Stimulated activated CD4-positive, alpha-beta T cell treated with anti-CD3 and anti-CD28 coated beads, Interleukin-2, amount 100 ng/mL, for 4 hours (primary cell): ENCODE measurements at places on chromosomes 2 and 18.

DNA sequence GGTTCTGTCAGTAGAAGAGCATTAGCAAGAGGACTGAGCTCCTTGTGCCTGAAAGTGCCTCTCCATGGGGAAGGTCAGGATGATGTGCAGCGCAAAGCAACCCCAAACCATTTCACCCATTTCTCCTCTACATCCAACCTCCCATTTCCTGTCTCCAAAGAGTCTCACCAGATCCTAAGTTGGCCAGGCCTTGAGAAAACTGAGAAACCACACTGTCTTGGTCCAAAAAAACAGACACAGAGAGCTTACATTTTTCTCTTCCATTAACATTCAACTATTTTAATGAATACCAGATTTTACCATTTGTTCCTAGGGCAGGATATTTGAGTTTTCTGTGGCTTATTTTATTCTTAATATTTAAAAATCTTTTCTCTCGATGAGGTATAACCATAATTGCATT is 195.0 kb downstream of the EPHA4 start:
- DNase-seq = no peak

GRCh38 chr18:62844850-62845643 is 129.7 kb downstream of the PHLPP1 start:
- DNase-seq = no peak

DNA sequence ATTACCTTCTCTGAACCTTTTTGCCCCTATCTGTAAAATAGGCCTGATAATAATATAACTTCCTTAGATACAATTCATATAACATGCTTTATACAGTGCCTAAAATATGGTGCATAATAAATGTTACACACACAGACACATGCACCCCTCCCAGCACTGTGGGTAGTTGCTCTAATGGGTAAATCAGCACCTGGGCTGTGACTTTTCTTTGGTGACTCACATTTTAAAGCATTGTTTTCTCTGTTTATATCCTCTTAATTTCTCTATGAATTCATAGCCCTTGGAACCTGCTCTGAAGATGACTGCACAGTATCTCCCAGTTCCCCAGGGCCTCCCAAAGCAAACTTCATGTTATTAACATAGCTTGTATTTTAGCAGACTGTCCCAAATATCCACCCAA is 248.2 kb upstream of the TNP1 start:
- DNase-seq = no peak

- peak; percentile 2 for DNase-seq
These were observed 55.1 kb upstream of the MAP4K3 start for GRCh38 chr2:39492095-39492590.

- DNase-seq = no peak
These were observed 1.1 kb downstream of the TMX3 start for GRCh38 chr18:68713796-68714195.

DNA sequence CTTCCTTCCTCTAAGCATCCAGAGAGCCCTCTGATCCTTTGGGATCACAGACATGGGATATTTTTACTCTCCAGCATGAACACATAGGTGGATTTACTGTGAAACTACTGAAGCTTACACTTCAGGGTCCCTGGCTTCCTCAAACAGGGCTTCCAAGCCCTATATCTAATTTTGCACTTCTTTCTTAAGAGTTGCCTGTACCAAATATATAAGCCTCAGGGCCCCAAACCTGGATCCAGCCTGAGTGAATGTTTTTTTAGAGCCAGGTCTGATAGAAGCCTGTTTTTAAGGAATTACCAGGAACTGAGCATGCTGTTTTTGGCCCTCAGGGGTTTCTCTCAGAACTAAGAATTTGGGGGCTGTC is 13.2 kb upstream of the KCMF1 start:
- no peak for DNase-seq

DNA sequence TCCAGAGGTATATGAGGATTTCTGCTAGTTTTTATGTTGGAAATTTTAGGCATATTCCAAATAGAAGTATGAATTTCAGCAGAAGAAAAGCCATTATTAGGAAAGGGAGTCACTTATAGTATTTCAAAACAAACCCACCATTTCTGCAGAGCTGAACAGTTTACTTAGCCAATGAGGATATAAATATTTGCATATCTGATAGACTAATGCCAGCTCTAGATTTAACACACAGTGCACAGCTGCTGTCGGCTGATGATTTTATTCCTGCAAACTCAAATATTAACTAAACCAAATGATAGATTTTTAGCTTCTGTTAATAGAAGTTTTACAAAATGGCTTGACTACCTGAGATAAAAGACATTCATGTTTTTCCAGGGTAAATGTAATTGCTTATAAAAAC is 375.8 kb upstream of the FANCL start:
- DNase-seq = no peak

GRCh38 chr2:18566145-18566769 is 5.8 kb upstream of the RDH14 start:
- no peak for DNase-seq

- DNase-seq = no peak
These were observed 249.3 kb upstream of the SYT4 start for GRCh38 chr18:43526426-43527145.

- no peak for DNase-seq
These were observed 489 bp downstream of the TRMT61B start for GRCh38 chr2:28869494-28870145.

- DNase-seq = no peak
These were observed 124.5 kb downstream of the CNTNAP5 start for GRCh38 chr2:124149571-124149970.

DNA sequence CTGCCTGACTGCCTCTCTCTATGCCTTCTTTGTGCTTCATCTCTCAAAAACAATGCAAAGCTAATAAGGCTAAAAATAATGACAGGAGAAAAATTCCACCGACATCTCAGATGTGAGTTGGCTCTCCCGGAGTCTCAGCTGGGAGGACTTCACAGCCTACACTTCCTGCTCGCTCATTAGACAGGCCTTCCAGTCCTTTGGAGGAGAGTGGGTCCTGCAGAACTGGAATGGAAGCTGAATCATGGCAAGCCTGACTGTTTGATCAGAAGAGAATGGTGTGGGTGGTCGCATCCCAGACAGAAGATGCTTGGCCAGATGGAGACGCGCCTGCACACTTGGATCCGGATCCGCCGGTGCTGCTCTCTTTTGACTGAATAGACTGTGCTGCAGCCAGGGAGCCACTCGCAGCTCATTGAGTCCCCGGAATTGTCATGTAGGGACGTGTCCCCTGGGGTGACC is 49.7 kb downstream of the TRIB2 start:
- DNase-seq = no peak

- no peak for DNase-seq
These were observed 96.8 kb downstream of the POLE4 start for GRCh38 chr2:75055142-75055819.

- DNase-seq = no peak
These were observed 319.0 kb upstream of the PKDCC start for GRCh38 chr2:41728788-41729338.

DNA sequence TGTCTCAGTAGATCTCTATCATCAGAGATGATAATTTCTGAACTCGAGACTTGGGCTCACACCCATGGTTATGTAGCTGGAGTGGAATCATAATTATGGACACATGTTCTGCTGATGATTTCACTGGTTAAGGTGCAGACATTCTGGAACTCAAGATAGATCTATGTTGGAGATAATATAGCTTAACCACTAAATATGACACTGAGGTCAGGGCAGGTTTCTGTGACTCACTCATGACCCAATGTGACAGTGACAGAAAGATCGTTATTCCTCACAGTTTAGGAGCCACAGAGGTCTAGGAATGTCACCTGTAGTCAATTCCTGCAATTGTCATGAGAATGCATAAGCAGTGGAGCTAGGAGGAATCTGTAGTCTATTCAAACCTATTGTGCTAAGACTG is 828.6 kb downstream of the TRIB2 start:
- DNase-seq = no peak

- DNase-seq = no peak
These were observed 18.1 kb downstream of the ZAP70 start for GRCh38 chr2:97731274-97732020.
